NCI-H1417 (cell line): ENCODE measurements at places on chromosomes 12 and 14.

GRCh38 chr12:8065991-8066594, at the start of gene C3AR1:
TSS of gene C3AR1 (minus strand) at chr12:8066359. CDS start at chr12:8060185, 6,174 bp downstream.
- DNase-seq = no peak

GRCh38 chr14:53193193-53193592, 40.1 kb upstream of the DDHD1 start:
- DNase-seq = no peak

- no peak for DNase-seq
Observed at GRCh38 chr14:104891121-104891551, 26.1 kb downstream of the CEP170B start.

- peak; percentile 85 for DNase-seq
Observed at GRCh38 chr12:80778005-80778541, 61.4 kb downstream of the MYF5 start.

DNA sequence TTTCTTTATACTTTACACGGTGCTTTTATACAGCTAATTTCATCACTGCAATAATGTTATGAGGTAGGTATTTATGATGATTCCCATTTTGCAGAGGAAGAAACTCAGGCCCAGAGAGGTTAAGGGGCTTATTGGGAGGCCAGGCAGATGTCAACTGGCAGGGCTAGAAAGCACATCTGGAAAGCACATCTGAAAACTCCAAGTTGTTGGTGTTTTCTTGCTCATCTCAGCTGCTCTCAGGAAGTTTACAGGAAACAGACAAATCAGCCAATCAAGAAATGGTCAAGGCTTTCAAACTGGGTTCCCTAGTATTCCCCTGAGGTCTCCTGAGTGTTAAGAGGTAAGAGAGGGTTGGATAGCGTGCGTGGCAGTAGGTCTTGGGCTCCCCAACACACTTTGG, 124.1 kb upstream of the MED13L start:
- no peak for DNase-seq

DNA sequence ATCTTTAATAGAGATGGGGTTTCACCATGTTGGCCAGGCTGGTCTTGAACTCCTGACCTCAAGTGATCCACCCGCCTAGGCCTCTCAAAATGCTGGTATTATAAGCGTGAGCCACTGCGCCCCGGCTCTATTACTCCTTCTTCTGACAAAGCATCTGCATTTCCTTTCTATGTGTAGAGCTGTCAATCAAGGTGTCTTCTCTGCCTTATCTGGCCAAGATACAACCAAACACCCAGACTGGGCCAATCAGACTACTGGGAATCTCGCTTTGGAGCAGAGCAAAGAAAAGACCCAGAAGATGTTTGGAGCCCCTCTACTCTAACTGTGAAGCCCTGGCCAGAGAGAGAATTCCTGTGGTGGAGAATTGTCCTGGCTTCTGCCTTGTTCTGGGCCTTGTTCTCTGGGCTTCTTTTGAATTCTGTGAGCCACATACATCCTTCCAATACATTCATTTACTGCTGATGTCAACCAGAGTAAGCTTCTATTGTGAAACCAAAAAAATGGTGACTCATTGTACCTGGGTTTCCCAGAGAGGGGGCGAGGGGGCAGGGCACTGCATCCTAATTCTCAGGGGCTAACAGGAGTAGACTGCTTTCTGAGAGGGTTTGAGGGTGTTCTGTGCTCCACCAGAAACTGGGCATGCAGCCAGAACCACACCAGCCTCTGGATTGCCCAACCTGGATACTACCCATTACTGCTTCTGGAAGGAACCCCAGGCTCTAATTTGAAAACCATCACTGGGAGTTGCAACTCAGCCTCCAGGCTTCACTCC, 18.8 kb upstream of the FLVCR2 start:
- no peak for DNase-seq

GRCh38 chr14:72630374-72630773, 263.5 kb downstream of the DPF3 start:
- DNase-seq = no peak

DNA sequence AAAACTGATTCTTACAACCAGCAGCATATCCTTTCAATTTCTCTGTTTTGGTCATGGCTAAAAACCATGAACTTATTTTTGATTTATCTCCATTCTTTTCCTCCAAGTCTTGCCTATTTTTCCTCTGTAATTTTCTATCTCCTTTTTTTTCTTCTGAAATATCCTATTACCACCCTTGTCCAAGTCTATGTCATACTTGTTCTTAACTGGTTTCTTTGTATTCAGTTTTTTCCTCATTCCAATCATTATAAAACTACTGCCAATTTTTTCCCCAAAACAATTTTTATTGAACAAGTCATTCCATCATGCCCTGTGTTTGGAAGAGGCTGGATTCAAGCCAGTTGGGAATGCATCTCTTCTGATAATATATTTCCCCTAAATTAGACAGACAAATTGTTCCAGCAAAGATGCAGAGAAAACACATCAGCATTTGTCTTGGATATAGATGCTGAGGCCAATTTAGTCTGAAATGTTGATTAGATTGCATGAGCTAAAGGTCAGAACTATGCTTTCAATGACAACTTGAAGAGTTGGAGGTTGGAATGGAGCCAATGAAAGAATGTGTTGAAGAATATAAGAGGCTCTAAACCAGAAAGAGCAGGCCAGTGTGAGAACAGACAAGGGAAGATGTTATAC, 30.7 kb downstream of the OTOGL start:
- no peak for DNase-seq

- no peak for DNase-seq
Observed at GRCh38 chr12:27424631-27425230, 21.8 kb upstream of the SMCO2 start.

DNA sequence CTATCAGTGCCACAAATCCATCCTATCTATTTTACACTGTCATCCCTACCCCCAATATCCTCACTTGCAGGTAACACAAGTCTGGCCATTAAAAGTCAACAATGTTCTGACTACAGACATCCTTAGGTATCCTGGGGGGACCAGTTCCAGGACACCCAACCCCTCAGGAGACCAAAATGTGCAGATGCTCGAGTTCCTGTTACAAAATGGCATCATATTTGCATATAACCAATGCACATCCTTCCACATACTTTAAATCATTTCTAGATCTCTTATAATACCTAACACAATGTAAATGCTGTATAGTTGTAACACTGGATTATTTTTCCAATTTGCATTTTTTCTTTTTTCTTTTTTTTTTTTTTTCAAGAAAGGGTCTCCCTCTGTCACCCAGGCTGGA, 6.9 kb downstream of the SYCP3 start:
- DNase-seq = no peak

DNA sequence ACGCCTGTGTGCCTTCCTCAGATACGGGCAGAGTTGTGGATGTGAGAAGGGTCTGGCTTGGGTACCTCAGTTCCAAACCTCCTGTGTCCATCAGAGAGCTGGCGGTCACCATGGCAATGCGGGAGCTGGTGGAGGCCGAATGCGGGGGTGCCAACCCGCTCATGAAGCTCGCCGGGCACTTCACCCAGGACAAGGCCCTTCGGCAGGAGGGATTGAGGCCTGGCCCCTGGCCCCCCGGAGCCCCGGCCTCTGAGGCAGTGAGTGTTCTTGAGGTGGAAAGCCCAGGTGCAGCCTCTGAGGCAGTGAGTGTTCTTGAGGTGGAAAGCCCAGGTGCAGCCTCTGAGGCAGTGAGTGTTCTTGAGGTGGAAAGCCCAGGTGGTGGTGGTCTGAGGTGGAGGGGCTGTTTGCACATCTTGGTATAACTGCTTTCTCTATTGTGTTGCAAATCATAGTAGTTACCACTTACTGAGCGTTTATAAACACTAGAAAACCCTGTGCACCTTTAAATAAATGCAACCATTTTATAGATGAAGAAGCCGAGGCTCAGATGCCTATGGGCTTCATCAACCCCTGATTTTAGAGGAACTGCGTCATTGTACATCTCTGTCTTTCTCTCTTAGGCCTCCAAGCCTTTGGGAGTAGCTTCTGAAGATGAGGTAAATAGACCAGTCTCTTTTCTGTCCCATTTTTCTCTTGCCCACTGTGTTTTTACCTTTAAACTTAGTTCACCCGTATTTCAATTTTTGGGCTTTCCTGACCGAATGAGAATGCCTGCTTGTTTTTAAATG, 976 bp downstream of the PEX5 start:
- peak; percentile 79 for DNase-seq

GRCh38 chr14:69483765-69484443, 624 bp upstream of the PLEKHD1 start:
- DNase-seq = peak; percentile 55

- DNase-seq = peak; percentile 42
Observed at GRCh38 chr14:64758025-64758521, 53.8 kb downstream of the PLEKHG3 start.

GRCh38 chr12:6459004-6459337, 7.1 kb downstream of the TAPBPL start:
- no peak for DNase-seq

DNA sequence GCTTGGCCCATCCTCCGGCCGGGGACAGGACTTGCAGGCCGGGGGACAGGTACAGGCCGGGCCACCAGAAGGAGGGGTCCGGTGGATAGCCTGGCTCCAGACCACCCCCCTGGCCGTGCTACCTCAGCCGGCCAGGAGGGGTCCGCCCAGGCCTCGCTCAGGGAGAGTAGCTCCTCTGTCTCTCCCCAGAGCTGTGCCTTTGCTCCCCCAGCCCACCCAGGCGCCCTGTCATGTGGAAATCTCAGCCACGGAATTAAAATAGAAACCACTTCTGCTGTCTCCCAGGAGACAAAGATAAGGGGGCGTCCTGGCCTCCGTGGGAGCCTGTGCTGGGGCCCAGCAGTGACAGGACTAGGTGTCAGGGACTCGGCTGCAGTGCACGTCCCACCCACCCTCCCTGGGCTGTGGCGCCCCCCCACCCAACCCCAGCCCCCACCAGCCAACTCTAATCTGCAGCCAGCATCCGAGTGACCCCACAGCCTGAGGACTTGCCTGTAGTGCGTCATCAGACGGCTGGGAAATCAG, 3.3 kb upstream of the CRIP2 start:
- no peak for DNase-seq

DNA sequence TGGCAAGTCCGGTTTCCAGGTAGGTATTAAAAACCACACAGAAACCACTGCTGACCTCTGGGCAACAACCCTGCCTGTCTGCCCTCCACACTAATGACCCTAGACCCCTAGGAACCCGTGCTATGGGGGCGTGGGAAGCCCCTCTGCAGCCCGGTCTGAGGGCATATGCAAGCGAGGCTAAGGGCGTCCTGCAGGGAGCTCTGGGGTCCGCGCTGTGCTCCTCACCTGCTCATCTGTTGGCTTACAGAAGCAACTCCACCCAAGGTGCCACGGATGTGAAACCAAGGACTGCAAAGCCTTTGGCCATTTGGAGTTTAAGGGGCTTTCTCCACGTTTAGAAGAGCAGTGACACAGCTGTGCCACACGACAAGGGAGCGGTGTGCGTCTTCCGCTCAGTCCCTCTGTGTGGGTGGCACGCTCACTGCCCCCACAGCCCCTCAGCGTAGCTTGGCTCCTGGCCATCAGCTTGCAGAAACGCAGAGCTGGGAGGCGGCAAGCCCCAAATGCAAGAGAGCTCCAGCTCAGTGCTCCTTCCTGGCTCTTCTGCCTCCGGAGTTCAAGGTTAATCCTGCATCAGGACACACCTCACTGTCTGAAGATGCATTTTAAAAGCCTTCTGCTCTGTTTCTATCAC, 18.4 kb downstream of the AMN start:
- DNase-seq = no peak

GRCh38 chr12:23561364-23562345, 387.8 kb downstream of the SOX5 start:
- DNase-seq = no peak

- no peak for DNase-seq
Observed at GRCh38 chr12:89494411-89495231, 30.0 kb downstream of the GALNT4 start.

- DNase-seq = peak; percentile 17
Observed at GRCh38 chr12:4918950-4919660, 9.4 kb downstream of the KCNA1 start.

DNA sequence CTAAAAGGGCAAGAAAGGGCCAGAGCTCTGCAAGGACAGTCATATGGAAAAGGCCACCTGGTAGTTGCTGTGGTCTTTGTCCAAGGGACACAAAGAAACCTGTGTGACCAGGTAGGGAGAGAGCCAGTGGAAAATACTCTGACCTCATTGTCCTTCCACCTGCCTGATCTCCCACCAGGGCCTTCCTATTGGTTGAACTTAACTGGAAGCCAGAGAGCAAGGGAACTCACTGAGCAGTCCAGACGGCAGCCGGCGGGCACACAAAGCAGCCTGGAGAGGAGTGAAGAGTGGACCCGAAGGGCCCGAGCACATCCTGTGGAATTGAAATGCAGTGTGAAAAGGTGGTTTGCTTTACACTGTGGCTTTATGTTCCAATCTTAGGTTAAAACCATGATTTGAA, 120.7 kb downstream of the SLC25A21 start:
- no peak for DNase-seq

DNA sequence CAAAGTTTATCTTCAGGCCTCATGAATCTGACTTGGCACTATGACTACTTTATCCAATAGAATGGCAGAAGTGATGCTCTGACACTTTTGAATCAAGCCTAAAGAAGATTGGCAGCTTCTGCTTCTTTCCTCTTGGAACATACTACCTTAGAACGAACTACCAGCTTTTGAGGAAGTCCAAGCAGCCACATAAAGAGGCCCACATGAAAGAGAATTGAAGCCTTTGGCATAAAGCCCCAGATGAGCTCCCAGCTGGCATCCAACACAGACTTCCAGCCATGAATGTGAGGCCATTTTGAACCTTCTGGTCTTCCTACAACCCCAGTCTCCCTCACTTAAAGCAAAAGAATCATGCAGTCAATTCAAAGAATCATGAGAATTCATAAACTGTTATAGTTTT, 65.8 kb downstream of the EEA1 start:
- no peak for DNase-seq

DNA sequence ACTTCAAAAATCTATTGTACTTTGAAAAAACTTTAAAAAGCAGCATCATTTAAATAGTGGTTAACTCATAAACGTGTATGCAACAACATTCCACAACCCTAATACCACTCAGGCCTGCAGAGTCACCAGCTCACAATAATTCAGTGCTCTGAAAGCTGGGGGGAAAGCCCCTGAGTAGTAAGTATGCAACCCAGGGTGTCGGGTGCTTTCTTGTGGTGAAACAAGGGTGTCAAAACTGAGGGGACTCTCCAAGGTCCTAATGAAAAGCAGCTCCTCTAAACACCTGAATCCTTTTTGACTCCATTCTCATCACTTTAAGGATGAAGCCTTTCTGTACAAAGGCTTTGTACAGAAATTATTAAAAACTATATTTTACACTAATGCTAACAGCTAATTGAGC, 33.7 kb downstream of the FGFR1OP2 start:
- DNase-seq = no peak

- no peak for DNase-seq
Observed at GRCh38 chr14:50417853-50418252, 21.2 kb upstream of the CDKL1 start.

DNA sequence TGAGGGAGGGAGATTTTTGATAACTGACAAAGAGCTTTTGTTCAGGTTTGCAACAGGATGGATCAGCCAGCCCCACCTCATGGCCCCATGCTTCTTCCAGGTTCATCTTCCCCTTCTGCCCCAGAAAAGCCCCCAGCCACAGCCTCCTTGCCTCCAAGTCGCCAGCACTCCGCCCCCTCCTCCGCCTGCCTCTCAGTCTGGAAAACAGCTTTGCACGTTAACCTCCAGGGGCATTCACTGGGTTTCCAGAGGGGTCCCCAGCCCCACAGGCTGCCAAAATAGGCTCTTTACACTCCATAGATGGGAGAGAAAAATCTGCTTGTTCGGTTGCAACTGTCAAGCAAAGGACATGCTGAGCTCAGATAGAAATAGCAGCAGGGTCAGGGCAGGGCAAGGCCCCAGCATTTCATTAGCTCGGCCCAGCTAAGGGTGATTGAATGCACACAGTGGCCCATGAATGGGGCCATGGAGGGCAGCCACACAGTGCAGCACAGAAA, 253.6 kb downstream of the ZFP36L1 start:
- DNase-seq = no peak

- DNase-seq = no peak
Observed at GRCh38 chr14:64649383-64649998, 54.7 kb upstream of the PLEKHG3 start.
